ENCODE measurements at places on chromosomes 3 and 15.

GRCh38 chr3:33363113-33363800 is 76.9 kb downstream of the UBP1 start:
- DNase-seq, result no peak

DNA sequence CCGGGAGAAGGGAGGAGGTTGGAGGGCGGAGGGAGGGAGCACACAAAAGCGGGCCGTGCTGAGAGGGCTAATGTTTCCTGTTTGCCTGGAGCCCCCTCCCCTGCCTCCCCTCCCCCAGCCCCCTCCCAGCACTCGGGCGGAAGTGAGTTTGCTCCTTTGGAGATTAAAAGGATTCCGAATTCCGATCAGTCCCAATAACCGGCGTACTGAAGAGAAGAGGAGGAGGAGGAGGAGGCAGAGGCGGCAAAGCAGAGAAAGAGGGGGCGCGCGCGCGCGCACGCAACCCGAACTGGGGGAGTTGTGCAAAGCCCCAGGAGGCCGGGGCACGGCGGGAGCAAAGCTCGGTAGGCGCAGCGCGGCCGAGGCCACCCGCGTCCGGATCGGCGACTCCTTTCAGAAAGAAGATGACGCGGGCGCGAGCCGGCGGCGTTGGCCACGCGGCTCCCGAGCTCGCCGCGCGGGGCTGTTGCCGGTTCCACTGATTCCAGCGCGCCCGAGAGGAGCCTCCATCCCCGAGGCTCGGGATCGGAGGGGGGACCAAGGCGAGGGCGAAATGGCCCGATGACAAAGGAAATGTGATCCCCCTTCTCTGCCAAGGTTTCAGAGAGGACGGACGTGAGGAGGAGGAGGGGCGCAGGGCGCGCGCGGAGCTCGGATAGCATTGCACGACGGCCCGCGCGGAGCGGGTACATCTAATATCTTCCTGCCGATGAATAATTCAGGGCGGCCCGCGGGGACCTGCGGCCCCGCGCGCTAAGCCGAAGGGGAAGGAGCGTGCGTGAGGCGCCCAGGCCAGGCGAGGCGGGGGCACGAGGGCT is 1.1 kb upstream of the TRIM71 start:
- peak; percentile 70 for DNase-seq

DNA sequence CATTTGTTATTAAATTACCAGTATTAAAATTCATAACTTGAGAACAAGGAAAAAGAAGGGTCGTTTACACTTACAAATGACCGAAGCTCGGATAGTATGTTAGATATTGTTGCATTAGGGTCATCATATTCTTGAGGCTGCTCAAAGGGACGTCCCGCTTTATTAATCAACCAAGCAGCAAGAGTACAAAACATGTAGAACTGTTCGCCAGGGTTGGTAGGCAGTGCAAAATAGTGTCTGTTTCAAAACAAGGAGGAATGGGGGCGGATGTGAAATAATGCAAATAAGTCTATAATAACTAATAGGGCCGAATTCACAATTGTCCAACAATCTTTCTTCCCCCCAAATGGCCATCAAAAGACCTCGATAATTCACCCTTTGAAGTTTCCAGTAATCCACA is 2.9 kb downstream of the IFT57 start:
- no peak for DNase-seq

DNA sequence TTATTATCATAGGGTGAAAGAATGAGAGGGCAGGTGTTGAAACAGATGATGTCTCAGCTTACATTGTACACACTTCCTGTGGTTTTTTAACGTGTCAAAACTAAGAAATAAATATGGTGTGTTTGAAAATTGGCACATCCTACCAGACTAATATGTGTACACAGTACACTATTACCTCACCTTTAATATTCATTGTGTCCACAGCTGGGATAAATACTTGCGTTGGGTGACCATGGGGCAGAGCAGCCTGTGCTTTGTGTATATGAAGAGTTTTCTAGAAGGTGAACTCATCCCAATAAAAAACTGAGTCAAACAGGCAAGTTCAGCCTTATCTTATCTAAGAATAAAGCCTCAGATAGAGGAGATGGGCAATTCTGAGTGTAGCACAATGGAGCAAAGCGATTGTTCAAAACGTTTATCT is 17.3 kb downstream of the SUCNR1 start:
- DNase-seq, result no peak

DNA sequence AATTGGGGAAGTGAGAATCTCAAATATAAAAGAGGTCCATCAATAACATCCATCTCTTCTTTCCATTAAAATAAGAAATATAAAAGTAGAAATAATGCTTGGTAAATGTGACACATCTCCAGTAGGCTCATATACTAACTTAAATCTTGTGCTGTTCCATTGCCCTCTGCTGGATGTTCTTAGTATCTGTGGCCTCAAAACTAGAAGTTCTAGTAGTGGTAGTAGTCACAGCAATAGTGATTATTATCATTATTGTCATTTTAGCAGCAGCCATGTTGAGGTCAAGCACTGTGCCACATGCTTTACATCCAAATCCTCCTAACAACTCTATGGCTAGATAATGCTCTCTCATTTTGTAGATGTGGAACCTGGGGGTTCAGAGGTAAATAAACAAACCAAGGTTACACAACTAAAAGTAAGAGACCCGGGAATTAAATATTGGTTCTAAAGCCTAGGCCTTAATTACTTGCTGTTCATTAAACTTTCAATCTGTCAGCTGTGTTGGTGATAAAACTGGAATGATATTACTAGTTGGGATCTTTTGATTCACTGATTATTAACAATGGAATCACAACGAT is 20.2 kb upstream of the BTLA start:
- DNase-seq, result no peak

DNA sequence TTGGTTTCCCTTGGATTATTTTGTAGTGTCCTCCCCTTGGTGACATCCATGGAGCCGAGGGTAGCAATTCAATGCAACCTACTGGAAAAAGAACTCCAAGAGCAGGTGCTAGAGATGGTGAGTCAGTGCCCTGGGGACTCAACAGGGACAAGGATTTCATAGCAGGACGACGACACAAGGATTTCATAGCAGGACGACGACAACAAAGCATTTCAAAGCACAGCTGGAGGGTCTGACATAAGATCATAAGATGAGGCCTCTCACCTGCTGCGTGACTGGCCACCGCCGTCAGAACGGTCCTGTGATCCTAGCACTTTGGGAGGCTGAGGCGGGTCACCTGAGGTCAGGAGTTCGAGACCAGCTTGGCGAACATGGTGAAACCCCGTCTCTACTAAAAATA is 22.5 kb downstream of the NRROS start:
- no peak for DNase-seq

DNA sequence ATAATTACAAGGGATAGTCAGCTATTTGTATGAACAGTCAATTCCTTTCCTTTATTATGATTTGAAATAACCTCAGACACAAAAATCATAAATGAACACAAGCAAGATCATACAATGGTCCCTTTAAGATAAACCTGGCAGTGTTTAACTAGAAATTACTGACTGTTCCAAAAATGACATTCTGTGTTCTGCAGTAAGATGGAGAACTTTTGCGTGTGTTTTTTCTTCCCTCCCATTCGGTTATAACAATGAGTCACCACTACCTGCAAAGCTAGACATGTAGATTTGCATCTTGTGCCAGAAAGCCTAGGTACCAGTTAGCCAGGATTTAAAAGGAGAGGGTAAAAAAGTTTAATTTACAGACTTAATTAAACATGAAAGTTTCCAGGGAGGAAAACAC is 248.2 kb upstream of the ADAMTS9 start:
- DNase-seq, result no peak

GRCh38 chr3:195005759-195006510 is 265.0 kb downstream of the XXYLT1 start:
- no peak for DNase-seq

DNA sequence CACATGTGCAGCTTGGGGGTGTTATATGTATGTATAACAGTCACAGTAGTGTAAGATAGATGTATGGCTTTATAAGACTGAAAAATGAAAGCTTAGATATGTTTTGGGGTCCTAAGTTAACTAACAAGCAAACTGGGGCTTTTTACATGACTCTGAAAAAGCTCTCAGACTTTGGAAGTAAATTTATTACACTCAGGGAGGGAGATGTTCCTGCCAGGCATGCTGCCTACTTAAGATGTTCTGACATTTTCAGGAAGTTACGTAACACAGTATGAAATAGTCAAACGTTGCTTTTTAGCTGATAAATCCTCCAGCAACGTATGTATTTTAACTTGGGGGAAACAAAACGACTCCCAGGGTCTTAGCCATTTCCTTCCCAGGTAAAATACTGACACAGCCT is 1.7 kb upstream of the IFT57 start:
- no peak for DNase-seq

DNA sequence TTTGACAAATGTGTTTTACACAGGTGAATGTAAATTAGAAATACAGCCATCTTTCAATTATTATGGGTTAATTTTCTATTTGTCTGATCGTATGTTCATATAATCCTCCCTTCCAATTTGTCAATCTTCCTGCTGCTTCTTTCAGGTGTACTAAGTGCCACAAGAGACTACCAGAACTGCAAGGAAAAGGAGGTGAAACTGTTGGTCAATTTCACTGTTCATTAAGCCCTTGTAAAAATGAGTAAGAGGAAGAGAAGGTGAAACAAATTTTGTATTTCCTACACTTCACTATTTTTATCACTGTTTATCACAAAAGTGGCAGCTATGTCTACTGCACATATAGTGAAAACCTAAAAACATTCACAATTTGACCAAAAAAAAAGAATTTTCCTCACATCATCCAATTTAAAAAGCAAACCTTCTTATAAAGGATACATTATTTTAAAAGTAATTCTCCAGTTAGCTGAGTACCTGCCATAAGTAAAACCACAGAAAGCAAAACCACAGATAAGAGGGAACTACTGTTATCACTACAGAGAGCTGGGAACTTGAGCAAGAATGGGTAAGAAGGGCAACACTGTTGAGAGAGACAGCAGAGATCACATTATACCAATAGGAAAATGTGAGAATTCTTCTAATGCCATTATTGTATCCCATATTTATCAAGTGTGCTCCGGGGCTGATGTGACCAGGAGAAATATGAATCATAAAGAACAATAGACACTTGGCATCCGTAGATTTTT is 163.0 kb downstream of the TBC1D5 start:
- no peak for DNase-seq
